Effector CD4-positive, alpha-beta T cell (primary cell): ENCODE measurements at places on chromosomes 5 and 9.

GRCh38 chr9:136577941-136578625 is 32.2 kb upstream of the NOTCH1 start:
- no peak for DNase-seq

- DNase-seq, result no peak
Observed at GRCh38 chr5:83026930-83027687, 50.1 kb downstream of the TMEM167A start.

- no peak for DNase-seq
Observed at GRCh38 chr5:95770830-95771708, 39.9 kb downstream of the RHOBTB3 start.

- DNase-seq, result no peak
Observed at GRCh38 chr5:71974165-71974564, 133.1 kb upstream of the MAP1B start.

- DNase-seq, result peak; percentile 41
Observed at GRCh38 chr9:99823681-99824377, 2.1 kb downstream of the NR4A3 start.

- no peak for DNase-seq
Observed at GRCh38 chr5:179753971-179754370, 21.3 kb downstream of the MAML1 start.

GRCh38 chr9:77455312-77455927 is 192.7 kb downstream of the GNA14 start:
- DNase-seq, result peak; percentile 7

- peak; percentile 15 for DNase-seq
Observed at GRCh38 chr5:73387601-73388305, 60.8 kb downstream of the FOXD1 start.

GRCh38 chr5:83294246-83294645 is 177.3 kb upstream of the VCAN start:
- no peak for DNase-seq

DNA sequence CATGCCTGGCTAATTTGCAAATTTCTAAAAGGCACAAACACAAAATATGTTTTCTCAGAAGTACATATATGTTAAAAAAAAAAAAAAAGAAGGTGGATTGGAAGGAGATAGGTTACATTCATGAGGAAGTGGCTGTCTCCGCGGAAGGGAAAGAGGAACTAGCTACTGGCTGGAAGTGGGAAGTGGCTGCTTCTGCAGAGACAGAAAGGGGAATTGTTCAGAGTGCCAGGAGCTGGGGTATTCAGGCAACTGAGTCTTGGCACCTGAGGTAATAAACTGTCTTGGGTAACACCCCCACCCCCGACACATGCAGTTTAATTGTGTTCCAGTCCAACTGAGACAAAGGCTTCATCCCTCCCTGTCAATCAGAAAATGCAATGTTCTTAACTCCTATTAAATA is 45.6 kb downstream of the S1PR3 start:
- DNase-seq, result no peak

GRCh38 chr9:130351343-130351742 is 85.8 kb downstream of the HMCN2 start:
- DNase-seq, result no peak

DNA sequence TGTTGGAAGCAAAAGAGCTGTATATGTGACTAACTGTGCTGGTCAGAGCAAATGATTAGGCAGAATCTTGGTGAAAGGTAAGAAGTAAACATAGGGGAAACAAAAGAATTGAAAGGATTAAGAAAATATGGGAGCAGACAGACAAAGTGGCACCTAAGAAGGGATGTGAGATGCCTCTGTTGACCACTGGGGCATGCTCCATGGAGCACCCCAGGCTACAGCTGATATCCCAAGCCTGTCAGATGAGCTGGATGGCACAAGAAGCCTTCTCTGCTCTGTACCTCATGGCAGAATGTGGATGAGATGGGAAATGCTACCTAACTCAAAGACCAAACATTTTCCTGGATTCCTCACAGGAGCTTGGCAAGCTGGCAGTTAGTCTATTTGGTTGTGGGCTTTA is 89.3 kb upstream of the SLIT3 start:
- DNase-seq, result no peak

DNA sequence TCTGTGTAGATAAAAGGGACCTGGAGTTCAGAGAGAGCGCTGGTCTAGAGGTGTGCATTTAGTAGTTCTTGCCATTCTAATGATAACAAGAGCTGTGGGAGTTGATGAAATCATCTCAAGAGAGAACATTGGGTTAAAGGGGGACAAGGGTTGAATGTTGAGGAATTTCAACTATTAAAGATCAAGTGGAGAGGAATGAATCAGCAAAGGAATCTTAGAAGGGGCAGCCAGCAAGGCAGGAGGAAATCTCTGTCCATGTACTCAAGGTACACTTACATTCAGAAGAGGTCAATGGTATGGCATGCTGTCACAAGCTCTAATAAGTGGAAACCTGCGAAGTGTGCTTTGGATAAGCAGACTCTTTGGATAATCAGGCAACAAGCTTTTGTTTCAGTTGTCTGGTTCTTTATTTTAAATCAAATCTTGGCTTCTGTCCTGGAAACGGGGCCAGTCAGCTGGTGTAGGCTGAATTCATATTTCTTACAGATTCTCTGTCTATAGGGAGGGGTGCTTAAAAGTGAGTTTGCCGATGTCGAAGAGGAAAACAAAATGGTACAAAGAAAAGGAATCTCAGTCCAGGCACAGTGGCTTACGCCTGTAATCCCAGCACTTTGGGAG is 320.5 kb upstream of the CD180 start:
- DNase-seq, result no peak

GRCh38 chr5:160547061-160547460 is 125.4 kb downstream of the PTTG1 start:
- no peak for DNase-seq

- DNase-seq, result no peak
Observed at GRCh38 chr9:8346296-8346695, 546.7 kb upstream of the DMAC1 start.

GRCh38 chr5:9785751-9786150 is 155.6 kb upstream of the TAS2R1 start:
- DNase-seq, result no peak

DNA sequence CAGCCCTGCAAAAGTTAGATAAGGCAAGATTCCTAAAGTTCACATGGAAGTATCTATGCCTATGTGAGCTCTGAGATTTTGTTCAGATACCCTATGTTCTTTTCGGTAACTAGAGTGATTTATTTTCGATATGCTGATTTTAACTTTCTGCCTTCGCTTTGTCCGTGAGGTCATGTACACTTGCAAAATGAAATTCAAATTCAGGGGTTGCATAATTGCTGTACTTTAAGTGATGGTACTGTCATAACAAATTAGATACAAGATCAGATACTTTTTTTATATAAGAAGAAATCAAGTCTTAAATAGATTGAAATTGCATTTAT is 350 bp upstream of the ECPAS start:
- no peak for DNase-seq

GRCh38 chr9:95031711-95032461 is 285.6 kb downstream of the FANCC start:
- DNase-seq, result no peak

DNA sequence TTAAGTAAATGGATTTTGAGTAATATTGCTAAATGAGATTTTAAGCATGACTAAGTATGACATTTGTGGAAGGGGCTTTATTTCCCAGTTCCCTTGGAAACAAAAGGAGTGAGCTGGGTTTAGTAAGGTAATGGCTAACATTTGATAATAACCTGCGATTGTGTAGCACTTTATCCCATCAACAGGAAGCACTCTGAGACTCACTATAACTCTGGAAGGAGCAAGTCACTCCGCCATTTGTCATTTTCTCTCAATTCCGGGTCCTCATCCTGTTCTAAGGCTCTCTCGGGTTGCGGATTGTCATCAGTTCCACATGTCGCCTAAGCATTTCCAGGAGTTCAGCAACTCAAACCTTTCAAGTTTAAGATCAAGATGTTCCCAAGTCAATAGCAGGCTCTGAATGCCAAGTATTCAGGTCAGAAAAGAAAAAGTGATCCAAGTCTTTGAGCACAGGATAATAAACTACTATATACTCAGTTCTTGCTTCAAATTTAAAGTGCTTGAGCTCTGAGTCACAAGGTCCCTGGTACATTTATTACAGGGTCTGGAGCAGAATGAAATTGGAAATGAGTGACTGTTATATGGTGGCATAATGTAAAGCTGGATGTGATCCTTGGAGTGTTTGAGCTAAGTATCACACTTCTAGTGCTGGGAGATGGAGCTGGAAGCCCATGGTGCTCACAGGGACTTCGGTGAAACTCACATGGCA is 39.3 kb downstream of the CAPSL start:
- DNase-seq, result no peak

GRCh38 chr9:127667127-127667844 is 39.5 kb upstream of the CFAP157 start:
- DNase-seq, result no peak

GRCh38 chr5:180467989-180468731 is 26.0 kb upstream of the CNOT6 start:
- DNase-seq, result no peak

GRCh38 chr5:102819634-102820033 is 64.5 kb downstream of the PAM start:
- DNase-seq, result no peak

GRCh38 chr5:27130587-27130986 is 92.2 kb upstream of the CDH9 start:
- DNase-seq, result no peak

- DNase-seq, result no peak
Observed at GRCh38 chr5:134851307-134851923, 5.6 kb downstream of the C5orf24 start.

- DNase-seq, result no peak
Observed at GRCh38 chr5:143772621-143773020, 39.3 kb upstream of the HMHB1 start.

DNA sequence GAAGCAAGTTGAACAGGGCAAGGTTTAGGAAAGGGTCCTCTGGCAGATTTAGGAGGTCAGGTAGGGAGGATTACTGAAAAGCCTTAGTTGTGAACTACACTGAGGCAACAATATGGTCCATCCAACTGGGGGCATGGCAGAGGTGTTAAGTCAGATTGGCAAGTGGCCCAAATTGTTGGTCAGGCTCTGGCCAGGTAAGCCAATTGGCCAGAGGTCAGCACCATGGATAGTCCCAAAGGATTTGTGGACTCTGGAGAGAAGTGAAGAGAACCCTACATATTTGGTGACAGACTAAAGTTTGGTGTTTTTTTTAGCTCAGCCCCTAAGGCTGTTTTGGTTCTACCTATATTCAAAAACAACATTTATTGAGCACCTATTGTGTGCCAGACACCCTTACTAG is 39.1 kb upstream of the RASGRF2 start:
- no peak for DNase-seq

DNA sequence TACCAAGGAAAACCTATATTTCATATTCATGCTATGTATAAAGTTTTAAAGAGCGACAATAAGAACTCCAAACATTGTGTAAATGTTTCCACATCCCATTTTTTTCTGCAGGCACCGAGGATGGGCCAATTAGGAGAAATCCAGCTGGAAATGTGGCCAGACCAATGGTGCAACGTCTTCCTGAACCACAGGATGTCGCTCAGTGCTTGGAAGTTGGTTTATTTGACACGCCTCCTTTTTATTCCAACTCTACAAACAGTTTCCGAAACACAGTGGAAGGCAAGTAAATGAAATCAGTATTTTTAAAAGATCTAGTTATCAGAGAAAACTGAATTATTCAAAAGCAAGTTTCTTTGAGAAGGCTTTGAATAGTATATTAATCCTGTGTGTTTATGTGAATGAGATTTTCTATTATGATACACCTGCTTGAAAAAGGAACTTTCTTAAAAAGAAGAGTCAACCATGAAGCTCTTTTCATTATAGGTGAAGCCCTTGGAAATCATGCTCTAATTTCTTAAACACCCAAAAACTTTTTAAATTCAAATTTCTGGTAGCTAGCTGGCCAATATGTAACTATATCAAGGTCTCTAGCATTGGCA is 9.1 kb downstream of the TYRP1 start:
- DNase-seq, result no peak

- DNase-seq, result no peak
Observed at GRCh38 chr9:23343226-23343625, 482.8 kb downstream of the ELAVL2 start.

- DNase-seq, result no peak
Observed at GRCh38 chr9:76634356-76635054, 129.7 kb upstream of the PCA3 start.
